ENCODE measurements at places on chromosomes 6 and 20.

DNA sequence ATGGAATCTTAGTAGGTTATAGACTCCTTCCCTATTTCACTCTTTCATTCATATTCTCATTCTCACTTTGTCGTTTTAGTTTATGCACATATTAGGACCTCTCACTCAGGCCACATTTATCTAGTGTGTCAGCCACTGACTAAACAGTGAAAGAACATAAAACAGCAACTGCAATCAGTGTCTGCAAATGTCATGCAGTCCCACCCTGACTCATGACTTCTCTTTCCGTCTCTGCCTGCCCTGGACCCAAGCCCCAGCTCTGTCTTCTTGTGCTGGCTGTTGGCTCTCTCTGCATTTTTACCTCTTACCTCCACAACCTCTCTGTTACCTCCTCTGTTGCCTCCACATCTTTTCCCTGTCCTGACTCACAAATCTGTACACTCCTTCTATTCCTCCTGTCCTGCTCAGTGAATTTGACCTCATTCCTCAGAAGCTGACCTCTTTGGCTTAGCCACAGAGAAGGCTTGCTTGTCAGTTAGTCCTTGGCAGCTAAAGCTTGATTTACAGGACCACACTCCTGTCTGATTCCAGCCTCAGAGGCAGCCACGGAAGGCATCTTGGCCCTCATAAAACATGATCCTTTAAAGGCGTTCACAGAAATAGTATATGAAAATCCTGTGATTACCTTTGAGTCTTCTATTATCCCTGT, 247.6 kb downstream of the PKHD1 start:
- no peak for DNase-seq

DNA sequence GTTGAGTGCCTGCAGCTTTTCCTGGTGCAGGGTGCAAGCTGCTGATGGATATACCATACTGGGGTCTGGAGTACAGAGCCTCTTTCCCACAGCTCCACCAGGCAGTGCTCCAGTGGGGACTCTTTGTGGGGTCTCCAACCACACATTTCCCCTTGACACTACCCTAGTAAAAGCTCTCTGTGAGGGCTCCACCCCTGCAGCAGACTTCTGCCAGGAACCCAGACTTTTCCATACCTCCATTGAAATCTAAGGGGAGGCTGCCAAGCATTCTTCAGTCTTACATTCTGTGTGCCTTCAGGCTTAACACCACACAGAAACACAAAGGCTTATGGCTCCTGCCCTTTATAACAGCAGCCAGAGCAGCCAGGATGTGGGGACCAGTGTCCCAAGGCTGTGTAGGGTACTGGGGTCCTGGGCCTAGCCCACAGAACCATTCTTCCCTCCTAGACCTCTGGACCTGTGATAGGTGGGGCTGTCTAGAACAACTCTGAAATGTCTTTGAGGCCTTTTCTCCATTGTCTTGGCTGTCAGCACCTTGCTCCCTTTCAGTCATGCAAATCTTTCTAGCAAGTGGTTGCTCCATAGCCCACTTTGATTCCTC, 65.7 kb downstream of the TBXT start:
- no peak for DNase-seq

- DNase-seq, result no peak
Measured at GRCh38 chr20:17614176-17614811, 44.4 kb downstream of the DSTN start.

GRCh38 chr6:85261271-85261670, 188.6 kb upstream of the NT5E start:
- DNase-seq, result no peak

GRCh38 chr6:41589223-41589622, 43.0 kb downstream of the FOXP4 start:
- no peak for DNase-seq
